MCF 10A (cell line): ENCODE measurements at places on chromosomes 3 and 15.

DNA sequence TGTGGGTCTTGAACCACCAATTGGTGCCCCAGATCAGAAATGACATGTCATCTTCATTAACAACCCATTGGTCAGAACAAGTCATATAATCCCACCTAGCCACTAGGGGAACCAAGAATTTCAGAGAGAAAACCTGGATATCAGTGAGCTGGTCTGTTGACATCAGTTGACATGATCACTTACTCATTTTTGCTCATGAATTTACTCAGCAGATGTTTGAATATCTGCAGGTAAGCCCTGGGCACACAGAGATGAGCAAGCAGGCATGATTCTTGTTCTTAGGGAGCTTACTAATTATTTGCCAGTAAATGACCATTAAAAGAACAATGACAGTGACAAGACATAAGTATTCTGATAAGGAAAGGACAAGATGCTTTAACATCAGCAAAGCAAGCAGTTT is 64.3 kb upstream of the PLCL2 start:
- H3K36me3 ChIP-seq: no peaks in the 10 kb centered on the region
- H3K4me3 ChIP-seq: no peak overlapping the region
- peaks cover 14% of the 10 kb centered on the region for H3K27me3 ChIP-seq
- no peaks in the 10 kb centered on the region for H3K4me1 ChIP-seq
- DNase-seq: no peak
- H3K27ac ChIP-seq: no peak overlapping the region

DNA sequence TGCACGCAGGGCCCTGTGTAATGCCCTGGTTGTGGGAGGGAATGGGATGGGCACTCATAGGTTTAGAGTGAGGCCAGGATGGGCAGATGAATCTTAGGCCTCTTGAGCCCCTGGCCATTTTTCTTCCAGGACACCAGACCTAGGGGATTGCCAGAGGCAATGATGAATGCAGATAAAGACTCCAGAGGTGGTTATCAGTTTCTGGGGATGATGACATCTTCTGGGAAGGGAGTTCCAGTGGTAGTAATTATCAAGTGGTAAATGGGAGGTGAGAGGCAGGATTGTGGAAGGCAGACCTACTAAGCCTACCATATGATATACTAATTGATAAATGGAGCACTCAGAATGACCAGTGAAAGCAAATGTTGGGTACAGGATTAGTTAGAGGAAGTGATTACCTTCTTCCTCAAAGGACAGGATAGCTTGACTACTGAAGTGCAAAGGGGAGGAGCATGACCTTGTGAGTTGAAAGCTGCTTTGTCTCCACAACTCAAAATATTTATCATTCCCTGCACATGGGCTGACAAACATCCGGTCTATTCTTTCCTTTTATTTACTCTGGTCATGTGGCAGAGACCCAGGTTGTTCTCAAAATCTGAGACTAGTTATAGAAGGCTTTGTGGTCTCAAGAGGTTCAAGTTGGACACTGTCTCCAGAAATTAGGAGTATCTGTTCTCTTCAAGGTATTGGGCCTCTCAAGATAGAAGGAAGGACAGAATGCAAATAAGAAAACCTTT is 10.2 kb upstream of the MAPK6 start:
- no peak overlapping the region for H3K27ac ChIP-seq
- H3K4me1 ChIP-seq: peaks cover 42% of the 10 kb centered on the region
- no peak for DNase-seq
- no peak overlapping the region for H3K4me3 ChIP-seq
- H3K27me3 ChIP-seq: no peaks in the 10 kb centered on the region

DNA sequence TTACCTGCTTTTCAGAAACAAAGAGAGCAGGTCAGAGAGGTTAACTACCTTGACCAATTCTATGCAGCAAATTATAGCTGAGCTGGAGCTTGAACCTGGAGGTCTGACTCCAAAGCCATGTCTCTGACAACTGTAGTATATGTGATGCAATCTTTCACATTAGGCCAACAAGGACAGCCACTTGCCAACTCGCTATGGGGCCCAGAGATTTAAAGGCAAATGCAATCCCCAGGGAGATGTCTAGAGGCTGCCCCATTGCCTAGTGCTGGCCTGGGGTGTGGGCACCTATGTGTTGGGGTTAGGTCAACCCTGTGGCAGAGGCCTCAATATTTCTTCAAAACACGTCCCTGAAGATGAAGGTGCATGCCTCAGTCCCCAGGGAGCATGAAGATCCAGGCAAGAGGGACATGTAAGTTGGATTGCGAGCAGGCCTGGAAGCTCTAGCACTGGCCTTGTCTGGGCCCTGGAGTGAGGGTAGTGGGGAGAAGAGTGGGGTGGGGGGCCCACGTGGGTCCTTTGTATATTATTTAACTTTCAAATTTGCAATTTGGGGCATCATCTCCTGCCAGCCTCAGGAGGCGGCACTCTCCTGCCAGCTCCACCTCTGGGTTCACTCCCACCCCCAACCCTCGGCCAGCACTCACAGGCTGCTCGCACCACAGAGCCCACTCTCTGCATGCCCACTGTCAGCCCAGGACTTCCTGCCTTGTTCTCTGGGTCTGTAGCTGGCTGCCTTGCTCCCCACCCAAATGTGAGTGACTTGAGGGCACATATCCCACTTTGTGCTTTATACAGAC is 64.3 kb downstream of the SLC12A8 start:
- H3K27ac ChIP-seq: no peak overlapping the region
- no peak overlapping the region for H3K4me3 ChIP-seq
- no peaks in the 10 kb centered on the region for H3K4me1 ChIP-seq

GRCh38 chr3:14227856-14228255 is 49.2 kb downstream of the LSM3 start:
- peaks cover 5% of the 10 kb centered on the region for H3K36me3 ChIP-seq
- H3K4me3 ChIP-seq: no peak overlapping the region
- no peaks in the 10 kb centered on the region for H3K27me3 ChIP-seq

- H3K27me3 ChIP-seq: no peaks in the 10 kb centered on the region
- peaks cover 20% of the 10 kb centered on the region for H3K4me1 ChIP-seq
These were observed 24.0 kb downstream of the ACSBG1 start for GRCh38 chr15:78210349-78210717.

GRCh38 chr3:123559040-123559861 is 25.6 kb downstream of the HACD2 start:
- DNase-seq: peak; percentile 57
- H3K4me3 ChIP-seq: no peak overlapping the region
- no peaks in the 10 kb centered on the region for H3K27me3 ChIP-seq

- DNase-seq: no peak
- H3K4me3 ChIP-seq: peak overlapping the region; percentile 56
- no peaks in the 10 kb centered on the region for H3K36me3 ChIP-seq
- H3K27ac ChIP-seq: no peak overlapping the region
- H3K4me1 ChIP-seq: peaks cover 13% of the 10 kb centered on the region
These were observed 2.3 kb upstream of the DLL4 start for GRCh38 chr15:40926659-40927494.

GRCh38 chr3:195012100-195012499 is 258.9 kb downstream of the XXYLT1 start:
- no peak overlapping the region for H3K27ac ChIP-seq
- peaks cover 25% of the 10 kb centered on the region for H3K27me3 ChIP-seq
- no peak overlapping the region for H3K4me3 ChIP-seq
- no peaks in the 10 kb centered on the region for H3K36me3 ChIP-seq
- peaks cover 1% of the 10 kb centered on the region for H3K4me1 ChIP-seq

DNA sequence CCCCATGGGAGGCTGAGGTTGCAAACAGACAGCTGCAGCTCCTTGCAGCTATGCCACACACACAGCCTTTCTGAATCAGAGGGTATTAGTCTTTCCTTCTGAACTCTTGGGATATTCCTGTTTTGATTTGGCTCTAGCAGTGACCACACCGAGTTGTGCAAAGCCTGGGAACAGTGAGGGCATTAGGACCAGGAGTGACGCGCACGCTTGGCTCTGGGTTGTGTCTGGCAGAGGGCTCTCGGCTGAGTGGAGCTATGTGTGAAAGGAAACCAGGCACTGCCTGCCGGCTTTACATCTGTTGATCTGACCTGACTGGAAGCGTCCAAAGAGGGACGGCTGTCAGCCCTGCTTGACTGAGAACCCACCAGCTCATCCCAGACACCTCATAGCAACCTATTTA is at the start of gene GALNT15:
Gene GALNT15 (plus strand): TSS at position 292 of the 400 bp plus-strand sequence. CDS start 472 bp downstream, outside the sequence.
- no peaks in the 10 kb centered on the region for H3K27me3 ChIP-seq
- peaks cover 52% of the 10 kb centered on the region for H3K4me1 ChIP-seq
- peaks cover 11% of the 10 kb centered on the region for H3K36me3 ChIP-seq
- H3K4me3 ChIP-seq: peak within 1 kb of the TSS; percentile 73
- peak; percentile 94 for DNase-seq

- no peaks in the 10 kb centered on the region for H3K36me3 ChIP-seq
- peaks cover 47% of the 10 kb centered on the region for H3K27me3 ChIP-seq
- H3K4me1 ChIP-seq: no peaks in the 10 kb centered on the region
- H3K4me3 ChIP-seq: no peak overlapping the region
- H3K27ac ChIP-seq: no peak overlapping the region
These were observed 126.2 kb upstream of the SYNPR start for GRCh38 chr3:63151897-63152296.

DNA sequence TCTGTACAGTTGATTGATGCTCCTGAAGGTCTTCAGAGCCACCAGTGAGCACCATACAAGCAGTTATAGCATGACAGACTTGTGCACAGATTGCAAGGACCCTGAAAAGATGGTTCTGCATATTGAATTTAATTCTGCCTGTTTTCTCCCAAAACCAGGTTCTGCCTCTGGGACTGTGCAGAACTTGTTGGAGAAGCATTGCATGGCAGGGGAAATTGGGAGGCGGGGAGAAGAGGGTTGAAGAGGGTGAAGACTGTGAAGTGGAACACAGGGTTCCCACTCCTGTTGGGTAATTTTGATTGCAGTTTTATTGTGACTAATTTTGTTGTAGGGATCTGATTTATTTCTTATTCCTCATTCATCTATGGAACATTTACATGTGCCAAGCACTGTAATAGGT is 10.3 kb downstream of the ZNF80 start:
- H3K36me3 ChIP-seq: no peaks in the 10 kb centered on the region
- H3K27me3 ChIP-seq: peaks cover 11% of the 10 kb centered on the region
- peaks cover 6% of the 10 kb centered on the region for H3K4me1 ChIP-seq
- H3K4me3 ChIP-seq: no peak overlapping the region

- H3K4me3 ChIP-seq: no peak overlapping the region
- no peaks in the 10 kb centered on the region for H3K27me3 ChIP-seq
- no peak overlapping the region for H3K27ac ChIP-seq
- no peak for DNase-seq
These were observed 6.4 kb upstream of the TBC1D2B start for GRCh38 chr15:78083687-78084448.

- no peaks in the 10 kb centered on the region for H3K36me3 ChIP-seq
- DNase-seq: no peak
- no peaks in the 10 kb centered on the region for H3K4me1 ChIP-seq
- H3K27me3 ChIP-seq: no peaks in the 10 kb centered on the region
These were observed 11.9 kb downstream of the POMGNT2 start for GRCh38 chr3:43093974-43094373.

GRCh38 chr3:113825090-113825489 is 13.5 kb upstream of the GRAMD1C start:
- no peaks in the 10 kb centered on the region for H3K27me3 ChIP-seq
- no peak overlapping the region for H3K4me3 ChIP-seq

GRCh38 chr3:157061265-157061664 is 98.7 kb downstream of the CCNL1 start:
- H3K4me1 ChIP-seq: no peaks in the 10 kb centered on the region
- no peaks in the 10 kb centered on the region for H3K27me3 ChIP-seq
- no peak overlapping the region for H3K27ac ChIP-seq
- H3K36me3 ChIP-seq: no peaks in the 10 kb centered on the region

- DNase-seq: peak; percentile 52
- no peaks in the 10 kb centered on the region for H3K36me3 ChIP-seq
- peak overlapping the region; percentile 15 for H3K4me3 ChIP-seq
- H3K4me1 ChIP-seq: peaks cover 84% of the 10 kb centered on the region
- H3K27ac ChIP-seq: peak overlapping the region; percentile 53
These were observed 43.1 kb downstream of the AMOTL2 start for GRCh38 chr3:134330883-134331810.

DNA sequence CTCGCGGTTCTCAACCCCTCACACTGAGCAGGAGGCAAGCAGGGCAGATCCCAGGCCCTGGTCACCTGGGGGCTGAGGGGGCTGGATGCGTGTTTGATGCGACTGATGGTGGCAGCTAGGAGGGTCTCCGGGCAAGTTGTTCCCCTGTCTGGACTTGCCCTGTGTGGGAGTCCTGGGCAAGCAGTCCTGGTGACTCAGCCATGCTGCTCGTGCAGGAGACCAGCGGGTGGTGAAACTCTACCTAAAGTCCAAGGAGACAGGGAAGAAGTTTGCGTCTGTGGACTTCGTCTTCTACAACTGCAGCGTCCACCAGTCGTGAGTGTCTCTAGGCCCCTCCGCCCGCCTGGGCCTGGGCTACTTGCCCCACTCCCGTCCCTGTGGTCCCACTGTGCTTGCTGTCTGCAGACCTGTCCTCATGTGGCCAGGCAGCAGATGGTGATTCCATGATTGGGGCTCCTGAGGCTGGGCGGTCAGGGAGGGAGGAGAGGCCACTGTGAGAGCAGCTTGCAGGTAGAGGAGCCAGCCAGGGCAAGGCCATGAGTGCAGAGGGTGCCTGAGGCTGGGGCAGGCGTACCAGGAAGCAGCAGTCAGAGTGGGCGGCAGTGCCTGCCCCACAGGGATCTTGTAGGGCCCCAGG is 23.1 kb downstream of the PLXNA1 start:
- no peak overlapping the region for H3K4me3 ChIP-seq
- no peak overlapping the region for H3K27ac ChIP-seq
- H3K4me1 ChIP-seq: peaks cover 23% of the 10 kb centered on the region

DNA sequence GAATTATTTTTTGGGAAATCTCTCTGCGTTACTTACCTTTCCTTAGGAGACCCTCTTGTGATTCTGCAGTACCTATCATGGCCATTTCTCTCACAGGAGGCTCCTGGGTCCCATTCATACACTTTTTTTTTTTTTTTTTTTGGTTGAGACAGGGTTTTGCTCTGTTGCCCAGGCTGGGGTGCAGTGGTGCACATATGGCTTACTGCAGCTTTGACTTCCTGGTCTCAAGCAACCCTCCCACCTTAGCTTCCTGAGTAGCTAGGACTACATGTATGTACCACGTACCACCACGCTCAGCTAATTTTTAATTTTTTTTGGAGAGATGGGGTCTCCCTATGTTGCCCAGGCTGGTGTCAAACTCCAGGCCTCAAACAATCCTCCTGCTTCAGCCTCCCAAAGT is 36.1 kb downstream of the TRAK1 start:
- peaks cover 24% of the 10 kb centered on the region for H3K4me1 ChIP-seq
- DNase-seq: no peak

- peaks cover 8% of the 10 kb centered on the region for H3K4me1 ChIP-seq
- no peak for DNase-seq
- H3K4me3 ChIP-seq: no peak overlapping the region
- no peak overlapping the region for H3K27ac ChIP-seq
- no peaks in the 10 kb centered on the region for H3K27me3 ChIP-seq
- H3K36me3 ChIP-seq: no peaks in the 10 kb centered on the region
These were observed 202.6 kb downstream of the VGLL3 start for GRCh38 chr3:86788371-86788770.

- H3K36me3 ChIP-seq: peaks cover 45% of the 10 kb centered on the region
- DNase-seq: peak; percentile 48
- H3K4me1 ChIP-seq: peaks cover 12% of the 10 kb centered on the region
- peak overlapping the region; percentile 96 for H3K27ac ChIP-seq
These were observed 1.0 kb downstream of the PDE12 start for GRCh38 chr3:57557085-57557537.

GRCh38 chr15:73004462-73004861 is 47.8 kb upstream of the NEO1 start:
- H3K27ac ChIP-seq: no peak overlapping the region
- H3K36me3 ChIP-seq: no peaks in the 10 kb centered on the region
- peaks cover 3% of the 10 kb centered on the region for H3K4me1 ChIP-seq

GRCh38 chr3:179348325-179349013 is 960 bp downstream of the MFN1 start:
- H3K4me3 ChIP-seq: peak overlapping the region; percentile 99
- H3K27me3 ChIP-seq: no peaks in the 10 kb centered on the region
- peak overlapping the region; percentile 96 for H3K27ac ChIP-seq
- DNase-seq: peak; percentile 6
